ENCODE measurements at places on chromosomes 3 and 15.

DNA sequence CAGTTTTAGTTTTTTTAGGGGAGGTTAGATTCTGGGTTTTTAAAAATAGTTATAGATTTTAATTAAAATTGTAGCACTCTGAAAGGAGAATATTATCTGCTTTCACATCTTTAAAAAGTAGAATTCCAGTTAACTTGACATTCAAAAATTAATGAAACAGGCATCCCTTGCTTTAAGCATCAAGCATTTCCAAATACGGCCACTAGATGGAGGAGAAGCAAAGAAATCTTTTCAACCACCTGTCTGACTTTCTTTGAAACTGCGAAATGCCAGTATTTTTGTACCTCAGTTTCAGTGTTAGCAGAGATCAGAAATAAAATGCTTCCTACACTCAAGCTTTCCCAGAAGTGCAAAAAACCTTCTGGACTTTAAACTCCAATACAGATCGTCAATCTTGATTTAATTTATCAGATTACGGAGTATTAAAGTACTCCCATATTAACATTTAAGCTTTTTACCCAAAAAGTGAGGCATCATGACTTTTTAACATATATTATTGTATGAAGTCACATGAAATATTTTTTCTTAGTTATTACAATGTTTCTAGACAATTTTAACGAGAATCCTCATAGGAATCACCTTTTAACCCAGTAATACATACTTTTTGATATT is 153.3 kb downstream of the P3H2 start:
- DNase-seq = no peak

DNA sequence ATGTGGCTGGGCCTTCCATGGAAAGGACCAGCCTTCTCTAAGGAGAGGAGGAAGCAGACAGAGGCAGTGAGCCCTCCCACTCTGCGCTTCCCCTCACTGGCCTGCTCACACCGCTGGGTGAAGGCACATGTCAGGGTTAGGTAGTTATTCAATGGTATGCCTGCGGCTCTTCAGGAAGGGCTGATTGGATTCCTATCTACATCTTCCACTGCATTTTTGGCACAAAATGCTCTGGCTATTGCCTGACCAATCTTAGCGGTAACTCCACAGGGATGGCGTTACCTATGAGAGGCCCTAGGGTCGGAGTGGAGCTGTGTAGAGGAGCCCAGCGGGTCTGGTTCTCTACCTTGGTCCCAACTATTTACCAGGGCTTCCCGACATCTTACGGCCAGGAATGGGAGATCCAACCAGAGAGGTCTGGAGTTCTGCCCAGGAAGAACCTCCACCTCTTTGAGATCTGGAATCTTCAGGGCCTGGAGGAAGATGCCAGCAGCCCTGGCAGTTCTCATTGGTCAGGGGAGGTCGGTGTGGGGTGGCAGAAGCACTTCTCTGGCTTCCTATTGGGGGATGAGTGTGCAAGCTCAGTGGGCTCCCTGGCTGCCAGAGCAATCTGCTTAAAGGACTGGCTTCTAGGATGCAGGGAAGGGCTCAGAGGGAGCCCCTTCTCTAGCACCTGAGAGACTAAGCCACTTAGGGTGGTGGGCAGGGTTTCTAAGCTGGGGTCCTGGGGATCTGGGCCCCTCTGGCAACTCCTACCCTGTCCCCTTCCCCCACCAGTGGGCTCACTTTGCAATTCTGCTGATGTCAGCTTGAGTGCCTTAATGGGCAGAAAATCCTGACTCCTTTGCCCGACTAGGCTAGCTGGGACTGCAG is 24.3 kb downstream of the SNX33 start:
- no peak for DNase-seq

DNA sequence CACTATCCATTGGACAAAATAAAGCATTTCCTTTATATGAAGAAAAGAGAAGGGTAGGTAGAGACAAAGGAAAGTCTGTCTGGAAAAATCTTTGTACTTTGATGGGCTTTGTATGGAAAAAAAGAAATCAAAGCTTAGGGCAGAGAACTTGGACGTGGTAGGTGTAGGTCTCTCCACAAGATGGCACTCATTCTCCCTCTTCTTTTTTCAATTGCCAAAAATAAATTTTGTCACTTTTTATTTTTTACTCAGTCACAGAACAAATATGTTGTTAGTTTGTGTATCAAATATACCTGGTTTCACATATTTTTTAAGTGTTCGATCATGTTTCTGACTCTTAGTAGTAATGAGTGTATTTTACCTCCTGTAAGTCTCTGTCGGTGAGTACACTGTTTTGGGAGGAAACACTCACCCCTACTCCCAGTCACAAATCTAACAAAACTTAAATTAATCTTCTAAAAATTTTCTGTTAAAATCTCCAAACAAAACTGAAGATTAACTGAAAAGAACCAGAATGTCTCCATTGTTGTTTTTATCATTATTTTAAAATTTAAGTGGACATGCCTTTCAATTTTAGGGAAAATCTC is 415.8 kb upstream of the GOLIM4 start:
- DNase-seq = no peak

DNA sequence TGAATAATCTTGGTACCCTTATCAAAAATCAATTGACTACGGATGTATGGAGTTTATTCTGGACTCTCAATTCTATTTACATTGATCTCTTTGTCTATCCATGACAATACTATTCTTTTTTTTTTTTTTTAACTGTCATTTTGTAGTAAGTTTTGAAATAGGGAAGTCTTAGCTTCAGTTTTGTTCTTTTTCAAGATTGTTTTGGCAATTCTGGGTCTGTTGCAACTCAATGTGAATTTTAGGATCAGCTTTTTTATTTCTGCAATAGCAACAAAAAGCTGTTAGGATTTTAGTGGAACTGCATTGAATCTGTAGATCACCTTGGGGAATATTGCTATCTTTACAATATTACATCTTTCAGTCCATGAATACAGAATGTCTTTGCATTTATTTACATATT is 21.4 kb downstream of the BTLA start:
- DNase-seq = no peak

DNA sequence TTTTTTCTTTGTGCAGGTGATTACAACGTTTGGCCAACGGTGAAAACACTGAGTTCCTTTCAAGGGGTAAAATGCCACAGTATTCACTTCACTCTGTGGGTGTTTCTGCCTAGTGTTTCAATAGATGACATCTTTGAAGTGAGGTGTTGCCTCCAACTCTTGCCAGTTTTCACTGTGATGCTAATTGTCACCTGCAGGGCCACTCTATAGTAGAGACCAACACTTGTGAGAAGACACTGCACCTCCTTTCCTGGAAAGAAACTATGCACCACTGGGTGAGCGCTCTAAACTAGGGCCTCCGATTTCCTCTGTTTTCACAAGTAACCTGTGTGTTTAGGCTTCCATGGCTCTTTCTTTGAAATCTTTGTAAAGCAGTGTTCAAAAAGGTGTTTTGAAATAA is 98.3 kb downstream of the THRB start:
- no peak for DNase-seq

- DNase-seq = no peak
Observed at GRCh38 chr3:175307642-175308041, 448.5 kb downstream of the NAALADL2 start.

GRCh38 chr3:48505968-48506504 is 2.1 kb upstream of the SHISA5 start:
- DNase-seq = no peak

GRCh38 chr3:45008117-45008516 is 18.0 kb upstream of the CLEC3B start:
- DNase-seq = no peak

- no peak for DNase-seq
Observed at GRCh38 chr3:70108072-70108471, 108.5 kb downstream of the SAMMSON start.

Measured in mesothelial cell of epicardium (in vitro differentiated cells).